Inflammatory macrophage (primary cell): ENCODE measurements at places on chromosomes 4 and X.

DNA sequence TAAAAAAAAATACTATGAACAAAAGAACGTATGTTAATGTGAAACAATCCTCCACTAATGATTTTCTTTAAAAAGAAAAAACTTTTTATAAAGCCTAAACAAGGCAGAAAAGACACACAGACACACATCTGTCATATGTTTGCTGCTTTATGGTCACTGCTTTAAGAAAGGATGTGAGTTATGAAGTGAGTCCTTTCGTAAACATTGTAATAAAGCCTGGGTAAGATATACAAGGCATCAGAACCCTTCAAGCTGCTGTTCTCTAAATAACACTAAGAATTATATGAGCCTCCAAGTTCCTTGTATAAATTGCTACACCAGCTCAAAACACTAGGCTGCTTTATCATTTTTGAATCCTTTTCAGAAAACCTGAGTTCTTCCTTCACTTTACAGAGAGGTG, 81.6 kb downstream of the FBXO8 start:
- DNase-seq, result no peak

GRCh38 chr4:89781321-89781720, 55.6 kb downstream of the SNCA start:
- DNase-seq, result no peak

- DNase-seq, result no peak
Observed at GRCh38 chrX:54842607-54843006, 35.1 kb downstream of the MAGED2 start.

DNA sequence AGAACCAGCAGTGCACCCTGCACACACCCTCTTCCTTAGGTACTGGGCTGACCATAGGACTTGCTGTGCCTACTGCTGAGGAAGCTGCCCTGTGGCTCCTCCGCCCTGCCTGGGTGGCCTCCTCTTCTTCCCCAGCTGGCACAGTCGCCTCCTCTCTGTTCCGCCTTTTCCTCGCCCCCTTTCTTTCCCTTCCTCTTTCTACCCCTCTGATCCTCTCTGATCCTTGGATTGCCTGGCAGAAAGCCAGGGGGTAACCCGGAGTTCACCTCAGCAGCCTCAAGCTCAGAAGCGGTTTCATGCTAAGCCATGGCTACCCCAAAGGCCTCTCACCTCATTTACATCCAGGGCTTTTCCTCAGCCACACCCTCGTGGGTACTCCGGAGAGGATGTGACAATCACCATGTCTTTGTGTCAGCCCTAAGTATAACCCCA, 136.2 kb downstream of the SMIM20 start:
- peak; percentile 85 for DNase-seq

DNA sequence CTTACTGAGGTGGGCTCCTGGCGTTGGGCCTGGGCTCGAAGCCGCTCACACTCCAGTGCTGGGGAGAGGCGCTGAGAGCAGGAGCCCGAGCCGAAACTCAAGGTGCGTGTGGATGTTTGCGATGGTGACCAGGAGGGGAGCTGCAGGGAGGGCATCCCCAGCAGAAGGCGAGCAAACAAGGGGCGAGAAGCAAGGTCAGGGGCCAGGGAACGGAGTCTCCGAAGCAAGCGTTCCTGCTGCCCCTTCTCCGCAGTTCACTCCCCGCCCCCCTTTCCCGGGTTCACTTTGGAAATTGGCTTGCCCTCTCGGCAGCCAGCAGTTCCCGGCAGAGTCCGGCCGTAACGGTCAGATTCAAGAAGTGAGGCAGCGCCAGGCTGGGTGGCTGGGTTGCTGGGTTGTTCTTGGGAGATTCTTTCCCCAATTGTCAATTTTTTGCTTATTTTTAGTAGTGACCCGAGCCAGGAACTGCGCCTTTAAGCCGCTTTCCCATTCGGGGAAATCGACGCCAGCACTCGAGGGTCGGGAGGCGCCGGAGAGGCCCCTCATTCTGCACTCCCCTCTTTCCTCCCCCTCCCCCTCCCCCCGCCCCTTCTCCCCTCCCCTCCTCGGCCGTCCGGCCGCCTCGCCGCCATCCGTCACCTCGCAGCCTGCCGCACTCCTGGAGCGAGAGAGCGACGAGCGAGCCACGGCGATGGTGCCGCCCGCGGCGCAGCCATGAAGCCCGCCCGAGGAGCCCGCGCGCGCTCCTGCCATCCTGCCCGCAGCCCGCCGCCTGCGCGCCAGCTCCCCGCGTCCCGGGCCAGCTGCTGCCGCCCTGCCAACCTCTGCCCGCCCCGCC, at the start of gene FRMPD3:
TSS of gene FRMPD3 (plus strand) at position 655 of the 838 bp plus-strand sequence. CDS start 76,937 bp downstream, outside the sequence.
- no peak for DNase-seq

GRCh38 chr4:176205299-176205698, 9.9 kb upstream of the SPATA4 start:
- DNase-seq, result no peak

DNA sequence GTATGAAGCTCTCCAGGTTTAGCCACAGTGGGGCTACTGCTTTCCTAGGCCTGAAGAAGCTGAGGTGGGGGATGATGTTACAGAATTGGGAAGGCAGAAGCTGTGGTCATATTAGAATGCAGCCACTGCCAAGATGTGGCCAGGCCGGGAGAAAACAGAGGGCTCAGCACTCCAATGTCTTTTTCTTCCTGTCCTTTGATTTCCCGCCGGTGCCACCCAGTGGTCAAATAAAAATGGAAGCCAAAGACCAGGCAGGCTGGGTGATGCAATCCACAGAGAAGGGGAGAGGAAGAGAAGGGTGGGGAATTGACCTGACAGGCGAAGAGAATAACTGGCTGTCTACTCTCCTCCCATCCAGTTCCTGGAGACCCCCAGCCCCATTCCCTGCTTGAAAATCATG, 94.9 kb upstream of the SHISA3 start:
- DNase-seq, result peak; percentile 13

DNA sequence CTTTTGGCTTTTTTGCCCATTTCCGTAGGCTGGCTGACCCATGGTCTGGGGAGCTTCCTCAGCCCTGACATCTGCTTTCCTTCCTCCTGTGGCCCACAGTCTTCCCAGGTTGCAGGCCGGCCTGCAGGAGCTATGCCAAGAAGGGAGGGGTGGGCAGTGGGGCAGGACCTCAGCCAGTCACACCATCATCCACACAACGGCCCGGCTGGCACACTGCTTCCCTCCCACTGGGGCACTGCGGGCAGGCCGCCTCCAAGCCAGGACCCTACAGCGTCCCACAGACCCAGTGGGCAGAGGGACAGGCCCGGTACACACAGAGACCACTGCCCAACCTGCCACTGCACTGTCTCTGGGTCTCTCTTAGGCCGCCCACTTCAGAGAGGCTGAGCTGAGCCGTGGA, 38.0 kb downstream of the CTBP1 start:
- DNase-seq, result no peak

GRCh38 chrX:78708262-78708661, 39.3 kb upstream of the LPAR4 start:
- DNase-seq, result peak; percentile 71

- no peak for DNase-seq
Observed at GRCh38 chrX:39409246-39409917, 608.1 kb downstream of the MID1IP1 start.
